Daoy (cell line): ENCODE measurements at places on chromosomes 11 and 22.
A peak's percentile ranks its signal among the peaks of the same experiment; 100 is the strongest.

GRCh38 chr11:12838463-12839123, 164.4 kb downstream of the TEAD1 start:
- DNase-seq = no peak

- no peak for DNase-seq
These were observed 1.4 kb upstream of the OR52M1 start for GRCh38 chr11:4543561-4543960.

GRCh38 chr11:67413266-67413849, 2.1 kb upstream of the CARNS1 start:
- DNase-seq = no peak

- DNase-seq = no peak
These were observed 21.3 kb upstream of the KRTAP5-6 start for GRCh38 chr11:1675536-1676228.

- DNase-seq = peak; percentile 89
These were observed 61.5 kb downstream of the ENDOD1 start for GRCh38 chr11:95150956-95151684.

GRCh38 chr11:73286240-73286810, 14.2 kb downstream of the P2RY6 start:
- no peak for DNase-seq

DNA sequence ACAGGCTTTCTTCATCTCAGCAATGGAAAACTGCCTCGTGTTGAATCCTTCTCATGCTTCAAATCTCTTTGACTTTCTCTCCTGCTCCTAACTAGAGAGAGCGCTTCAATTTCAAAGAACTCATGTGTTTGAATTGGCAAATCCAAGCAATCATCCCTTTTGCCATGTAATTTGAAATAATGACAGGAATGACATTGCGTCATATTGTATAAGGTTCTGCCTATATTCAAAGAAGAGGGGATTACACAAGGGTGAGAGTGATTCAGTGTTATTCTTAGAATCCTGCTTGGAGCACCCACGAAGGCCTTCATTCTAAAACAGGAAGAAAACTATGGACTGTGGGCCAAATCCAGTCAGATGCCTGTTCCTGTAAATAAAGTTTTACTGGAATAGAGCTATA, 720.6 kb downstream of the JRKL start:
- no peak for DNase-seq

DNA sequence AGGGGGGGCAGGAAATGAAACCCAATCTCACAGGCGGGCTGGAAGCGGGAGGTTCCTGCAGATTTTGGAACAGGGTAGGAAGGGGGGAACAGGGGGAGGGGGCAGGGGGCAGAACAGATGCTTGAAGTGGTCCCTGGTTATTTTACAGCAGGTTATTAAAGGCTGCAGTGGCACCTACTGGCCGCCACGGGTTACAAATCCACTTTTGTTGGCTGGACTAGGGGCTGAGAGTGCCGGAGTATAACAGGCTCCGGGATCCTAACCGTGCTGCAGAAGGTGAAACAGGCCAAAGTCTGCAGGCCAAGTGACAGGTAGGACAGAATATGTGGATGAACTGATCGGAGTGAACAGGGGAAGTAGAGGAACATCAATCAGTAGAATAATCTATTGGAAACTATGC, 2.5 kb downstream of the ROBO3 start:
- peak; percentile 46 for DNase-seq

- DNase-seq = no peak
These were observed 58.5 kb downstream of the LRRC74B start for GRCh38 chr22:21104126-21104691.

- DNase-seq = no peak
These were observed 49.3 kb upstream of the CD44 start for GRCh38 chr11:35089666-35090065.

GRCh38 chr11:94650756-94651155, 83.6 kb downstream of the PIWIL4 start:
- DNase-seq = no peak

DNA sequence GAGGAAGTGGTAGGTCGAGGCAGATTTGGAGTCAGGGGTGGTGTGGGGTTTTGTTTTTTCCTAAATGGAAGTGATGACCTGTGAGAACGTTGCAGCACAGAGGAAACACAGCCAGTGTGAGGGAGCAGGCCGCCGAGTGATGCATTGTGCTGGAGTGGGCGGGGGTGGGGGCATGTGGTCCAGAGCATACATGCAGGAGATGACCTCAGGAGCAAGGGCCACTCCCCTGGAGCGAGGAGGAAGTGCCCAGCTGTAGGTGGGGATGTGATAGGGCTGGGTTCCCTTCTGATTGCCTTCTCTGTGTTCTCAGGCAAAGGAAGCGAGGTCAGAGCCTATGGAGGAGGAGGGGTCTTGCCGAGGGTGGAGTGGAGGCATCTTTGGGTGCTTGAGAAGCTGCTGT, 81.4 kb downstream of the PPP6R3 start:
- DNase-seq = peak; percentile 30

DNA sequence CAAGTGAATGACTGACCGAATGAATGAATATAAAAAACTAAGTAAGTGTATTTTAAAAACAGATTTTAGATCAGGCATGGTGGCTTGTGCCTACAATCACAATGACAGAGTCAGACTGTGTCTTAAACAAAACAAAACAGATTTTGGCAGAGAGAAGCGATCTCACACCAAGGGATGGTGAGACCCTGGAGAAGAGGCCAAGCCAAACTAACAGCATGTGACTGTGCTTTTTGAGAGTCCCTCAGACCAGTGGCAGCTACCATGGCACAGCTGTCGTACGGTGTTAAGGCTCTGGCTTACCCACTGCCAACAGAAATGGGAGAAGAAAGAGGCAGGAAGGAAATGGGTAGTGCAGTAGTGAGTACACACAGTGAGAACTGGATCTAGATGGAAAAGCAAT, 60.6 kb downstream of the SGSM3 start:
- no peak for DNase-seq

DNA sequence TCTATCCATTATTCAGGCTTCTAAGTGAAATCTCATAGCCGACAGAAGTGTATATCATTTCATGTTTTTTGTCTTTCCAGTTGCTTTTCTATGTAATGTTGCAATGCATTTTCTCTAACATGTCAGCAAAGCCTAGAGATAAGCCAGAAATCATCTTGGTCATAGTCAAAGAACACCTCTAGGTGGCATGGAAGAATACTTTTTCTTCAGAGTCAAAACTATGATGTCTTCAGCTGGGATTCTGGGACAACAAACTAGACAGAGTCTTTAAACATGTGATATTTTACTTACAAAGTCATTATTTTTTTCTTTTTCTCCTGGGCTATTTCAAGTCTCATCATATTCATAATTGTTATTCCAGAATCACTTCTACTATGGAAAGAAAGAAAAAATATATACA, 4.4 kb downstream of the GAS2 start:
- peak; percentile 6 for DNase-seq

- DNase-seq = peak; percentile 90
These were observed 468.0 kb downstream of the OPCML start for GRCh38 chr11:133064152-133064877.

GRCh38 chr11:132604431-132604830, 927.9 kb downstream of the OPCML start:
- DNase-seq = peak; percentile 36

DNA sequence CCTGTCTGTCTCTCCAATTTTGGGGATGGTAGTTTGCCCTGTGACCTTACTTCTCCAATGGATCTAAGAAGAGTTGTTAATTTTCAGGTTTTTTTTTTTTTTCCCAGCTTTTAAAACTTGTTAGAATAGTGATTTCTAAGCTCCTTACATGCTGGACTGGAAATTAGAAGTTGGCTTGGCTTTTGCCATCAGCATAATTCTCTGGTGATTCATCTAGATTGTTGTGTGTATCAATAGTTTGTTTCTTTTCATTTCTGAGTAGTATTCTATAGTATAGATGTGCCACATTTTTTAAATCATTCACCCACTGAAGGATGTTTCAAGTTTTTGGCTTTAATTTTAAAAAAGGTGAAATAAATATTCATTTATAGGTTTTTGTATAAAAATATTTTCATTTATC, 51.4 kb downstream of the ADAMTS15 start:
- no peak for DNase-seq

DNA sequence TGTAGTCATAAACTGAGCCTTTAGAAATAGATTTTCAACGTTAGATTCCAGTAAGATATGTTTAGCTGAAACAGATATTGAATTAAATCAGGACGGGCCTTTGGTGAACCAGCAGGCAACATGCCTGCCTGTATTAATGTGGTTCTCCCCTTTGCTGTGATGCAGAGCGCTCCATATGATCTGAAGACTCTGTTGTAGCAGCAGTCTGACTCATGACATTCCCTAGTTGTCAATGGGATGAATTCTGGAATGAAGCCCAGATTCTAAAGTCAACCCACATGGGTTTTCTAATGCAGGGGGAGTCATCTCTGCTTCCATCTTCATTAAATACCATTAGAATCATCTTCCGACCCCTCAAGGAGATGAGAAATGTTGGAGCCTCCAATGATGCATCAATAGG, 864.5 kb downstream of the NTM start:
- peak; percentile 51 for DNase-seq

DNA sequence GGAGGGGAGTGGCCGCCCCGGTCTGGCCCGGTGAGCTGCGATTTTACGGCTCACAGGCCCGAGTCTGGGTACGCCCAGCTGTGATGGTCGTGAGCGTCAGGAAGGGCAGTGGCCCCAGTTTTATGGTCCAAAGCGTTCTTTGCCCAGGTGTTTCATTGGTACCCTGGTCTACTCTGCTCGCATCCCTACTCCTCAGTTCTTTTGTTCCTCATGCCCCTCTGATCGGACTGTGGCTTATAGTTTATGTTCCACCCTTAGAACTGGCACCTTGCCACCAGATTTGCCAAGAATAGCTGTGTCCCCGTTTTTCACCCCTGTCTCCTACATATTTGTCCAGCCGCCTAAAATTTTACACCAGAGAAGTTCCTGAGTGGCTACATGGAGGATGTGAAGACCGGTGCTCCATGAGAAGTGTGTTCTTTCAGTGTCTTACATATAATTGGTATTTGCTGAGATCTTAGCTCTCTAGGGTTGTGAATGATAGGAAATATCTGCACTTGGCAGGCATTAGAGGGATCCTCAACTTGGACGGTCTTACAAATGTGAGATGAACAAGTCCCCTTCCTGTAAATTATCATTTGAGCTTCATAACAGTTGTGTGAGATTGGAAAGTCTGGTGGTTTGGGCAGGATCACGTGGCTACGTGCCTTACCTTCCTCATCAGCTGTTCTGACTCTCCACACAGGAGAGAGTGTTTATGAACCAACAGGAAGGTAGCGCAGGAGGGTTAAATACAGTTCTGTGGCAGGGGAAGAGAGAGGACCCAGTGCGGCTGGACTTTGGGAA, 1.1 kb downstream of the PANX1 start:
- no peak for DNase-seq
